ENCODE measurements at places on chromosomes 6 and 20. TPM values are rescaled to one million over a fixed set of nuclear protein-coding genes. Genes with fewer than 3 reads are reported as not detected.

Gene PKIB
- 0.90 TPM for total RNA-seq

Gene GLP1R
- total RNA-seq = not detected

Gene LHFPL5
- not detected for total RNA-seq

Gene SNRNP48
- 16.2 TPM for total RNA-seq

Gene BTNL2
- total RNA-seq = not detected

Gene PRL
- not detected for total RNA-seq

Gene DNAH8
- not detected for total RNA-seq

Gene GJA10
- total RNA-seq = not detected

Gene DCDC2
- total RNA-seq = not detected

Gene MAP7
- total RNA-seq = 0.90 TPM

Gene FOXS1
- not detected for total RNA-seq

Gene FAM162B
- total RNA-seq = 5.4 TPM

Gene SLC22A16
- total RNA-seq = 1.9 TPM

Gene KHDC1L
- not detected for total RNA-seq

Gene SLCO4A1
- 0.54 TPM for total RNA-seq
